ENCODE measurements at places on chromosomes 11 and 22. TPM values are rescaled to one million over a fixed set of nuclear protein-coding genes. Genes with fewer than 3 reads are reported as not detected.

DNA sequence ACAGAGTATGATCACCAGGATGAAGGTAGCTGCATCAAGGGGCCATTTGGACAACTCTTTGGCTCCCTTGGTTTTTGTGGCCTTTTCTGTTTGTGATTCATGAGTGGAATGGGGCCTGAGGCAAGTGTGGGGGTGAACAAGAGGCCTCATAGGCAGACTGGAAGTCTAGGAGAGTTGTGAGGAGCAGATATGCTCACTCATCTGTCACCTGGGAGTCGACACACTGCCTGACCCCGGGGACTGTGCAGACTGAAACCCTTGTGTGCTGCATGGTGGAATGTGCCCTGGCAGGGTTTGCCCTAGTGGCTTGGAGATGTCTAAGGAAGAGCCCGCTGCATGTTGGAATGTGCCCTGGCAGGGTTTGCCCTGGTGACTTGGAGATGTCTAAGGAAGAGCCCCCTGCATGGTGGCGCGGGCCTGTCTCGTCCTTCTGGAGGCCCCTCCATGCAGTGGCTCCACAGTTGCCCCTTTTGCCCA is 60.0 kb downstream of the MED15 start:
- peak; percentile 47 for DNase-seq

DNA sequence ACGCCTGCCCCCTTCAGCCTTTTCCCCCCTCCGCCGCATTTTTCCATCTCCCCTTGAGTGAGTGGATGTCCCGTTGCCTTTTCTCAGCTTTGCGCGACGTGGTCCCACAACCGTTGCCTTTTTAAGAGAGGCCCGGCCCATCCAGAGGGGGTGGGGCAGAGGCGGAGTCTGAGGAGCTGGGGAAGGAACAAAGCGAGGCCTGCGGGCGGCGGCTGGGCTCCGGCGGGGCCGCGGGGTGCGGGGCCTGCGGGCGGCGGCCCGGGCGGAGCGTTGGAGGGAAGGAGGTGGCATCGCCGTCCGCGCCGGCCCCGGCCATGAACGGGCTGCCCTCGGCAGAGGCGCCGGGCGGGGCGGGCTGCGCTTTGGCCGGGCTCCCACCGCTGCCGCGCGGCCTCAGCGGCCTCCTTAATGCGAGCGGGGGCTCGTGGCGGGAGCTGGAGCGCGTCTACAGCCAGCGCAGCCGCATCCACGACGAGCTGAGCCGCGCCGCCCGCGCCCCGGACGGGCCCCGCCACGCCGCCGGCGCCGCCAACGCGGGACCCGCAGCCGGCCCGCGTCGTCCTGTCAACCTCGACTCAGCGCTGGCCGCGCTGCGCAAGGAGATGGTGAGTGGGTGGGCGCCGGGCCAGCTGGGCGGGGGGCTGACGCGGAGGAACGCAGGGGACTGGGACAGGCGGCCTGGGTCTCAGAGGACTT is at the start of gene FAM89B:
Gene FAM89B, plus strand, starts transcription at position 183 of the 696 bp plus-strand sequence. Its CDS starts 132 bp downstream, at position 315.
- DNase-seq: peak; percentile 95

DNA sequence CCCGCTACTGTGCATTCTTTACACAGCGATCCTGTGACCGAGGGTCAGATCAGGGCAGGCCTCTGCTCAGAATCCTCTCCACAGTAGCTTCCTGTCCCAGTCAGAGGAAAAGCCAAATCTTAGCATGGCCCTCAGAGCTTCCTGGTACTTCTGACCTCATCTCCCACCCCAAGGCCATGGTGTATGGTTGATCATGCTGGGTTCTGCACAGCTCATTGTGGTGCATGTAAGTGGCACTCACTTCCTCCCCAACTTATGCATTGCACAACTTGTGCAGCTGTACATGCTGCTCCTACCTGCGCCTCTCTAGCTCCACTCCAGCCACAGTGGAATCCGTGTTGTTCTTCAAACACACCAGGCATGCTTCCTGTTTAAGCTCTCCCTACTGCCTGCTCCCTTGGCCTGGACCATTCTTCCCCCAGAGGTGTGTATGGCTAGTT is 20.3 kb downstream of the BMAL1 start:
- DNase-seq: no peak

GRCh38 chr11:110529043-110529442 is 99.3 kb downstream of the FDX1 start:
- DNase-seq: no peak

DNA sequence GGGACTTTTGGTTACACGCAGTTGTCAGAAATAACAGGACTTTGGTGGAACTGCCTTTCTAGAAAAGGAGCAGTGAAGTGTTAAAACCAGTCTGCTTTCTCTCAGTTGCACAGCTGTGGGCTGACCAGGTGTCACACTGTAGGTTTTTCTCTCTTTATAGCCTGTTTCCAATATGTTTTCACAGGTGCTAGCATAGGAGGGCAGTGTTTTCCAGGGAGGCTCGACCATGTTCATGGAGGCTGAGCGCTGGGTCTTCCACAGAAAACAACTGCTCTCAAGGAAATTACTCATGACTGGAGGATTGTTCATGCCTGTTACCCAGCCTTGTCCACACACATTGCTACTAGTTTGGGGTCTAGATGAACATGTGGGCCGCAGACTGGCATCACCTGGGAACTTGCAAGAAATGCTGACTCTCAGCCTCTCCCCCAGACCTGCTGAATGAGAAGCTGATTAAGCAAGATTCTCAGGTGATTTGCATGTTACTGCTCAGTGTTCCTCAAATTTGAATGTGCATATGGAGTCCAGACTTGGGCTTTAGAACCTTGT is 157.7 kb downstream of the MAML2 start:
- no peak for DNase-seq

DNA sequence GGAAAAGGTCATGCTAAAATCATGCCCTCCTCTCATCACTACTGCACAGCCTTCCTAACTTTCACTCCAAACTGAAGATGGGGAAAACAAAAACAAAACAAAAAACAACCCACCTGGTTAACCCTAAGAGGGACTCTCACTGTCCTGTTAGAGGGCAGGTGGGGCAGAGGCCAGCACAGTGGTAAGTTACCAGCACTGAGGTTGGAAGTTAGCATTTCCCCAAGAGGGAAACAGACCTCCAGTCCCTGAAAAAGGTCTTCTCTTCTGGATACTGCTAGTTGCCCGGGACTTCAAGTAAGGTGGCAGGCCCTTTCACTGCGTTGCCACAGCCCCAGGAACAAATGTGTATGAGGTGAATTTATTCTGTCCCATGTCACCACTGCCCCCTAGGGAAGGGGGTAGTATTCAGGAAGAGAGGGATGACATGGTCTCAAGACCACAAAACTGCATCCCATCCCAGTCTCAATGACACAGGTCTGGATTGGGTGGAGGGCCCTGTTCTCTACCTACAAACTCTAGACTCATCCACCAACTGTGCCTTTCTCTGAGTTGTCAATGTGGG is 792 bp upstream of the ADAMTS8 start:
- DNase-seq: no peak

DNA sequence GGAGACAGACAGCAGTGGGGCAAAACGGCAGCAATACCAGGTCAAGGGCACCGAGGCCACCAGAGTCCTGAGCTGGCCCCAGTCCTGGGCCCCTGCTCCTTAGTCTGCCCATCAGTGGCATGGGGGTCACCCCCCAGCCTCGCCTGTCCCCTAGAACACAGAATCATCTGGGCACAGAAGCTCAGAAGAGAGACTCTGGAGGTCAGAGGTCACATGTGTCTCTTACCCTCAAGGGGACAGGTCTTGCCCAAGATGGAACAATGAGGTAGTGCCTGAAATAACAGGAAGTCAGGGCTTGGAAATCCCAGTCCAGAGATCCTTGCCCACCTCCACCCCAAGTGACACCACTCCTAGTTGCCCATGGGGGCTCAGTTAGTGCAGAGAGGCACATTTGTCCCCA is 20.6 kb downstream of the PDE2A start:
- no peak for DNase-seq

Gene OR2AT4
- total RNA-seq: not detected

- DNase-seq: no peak
Measured at GRCh38 chr22:50586416-50586815, 3.8 kb upstream of the CHKB start.

Gene ANO1
- total RNA-seq: 18.4 TPM

DNA sequence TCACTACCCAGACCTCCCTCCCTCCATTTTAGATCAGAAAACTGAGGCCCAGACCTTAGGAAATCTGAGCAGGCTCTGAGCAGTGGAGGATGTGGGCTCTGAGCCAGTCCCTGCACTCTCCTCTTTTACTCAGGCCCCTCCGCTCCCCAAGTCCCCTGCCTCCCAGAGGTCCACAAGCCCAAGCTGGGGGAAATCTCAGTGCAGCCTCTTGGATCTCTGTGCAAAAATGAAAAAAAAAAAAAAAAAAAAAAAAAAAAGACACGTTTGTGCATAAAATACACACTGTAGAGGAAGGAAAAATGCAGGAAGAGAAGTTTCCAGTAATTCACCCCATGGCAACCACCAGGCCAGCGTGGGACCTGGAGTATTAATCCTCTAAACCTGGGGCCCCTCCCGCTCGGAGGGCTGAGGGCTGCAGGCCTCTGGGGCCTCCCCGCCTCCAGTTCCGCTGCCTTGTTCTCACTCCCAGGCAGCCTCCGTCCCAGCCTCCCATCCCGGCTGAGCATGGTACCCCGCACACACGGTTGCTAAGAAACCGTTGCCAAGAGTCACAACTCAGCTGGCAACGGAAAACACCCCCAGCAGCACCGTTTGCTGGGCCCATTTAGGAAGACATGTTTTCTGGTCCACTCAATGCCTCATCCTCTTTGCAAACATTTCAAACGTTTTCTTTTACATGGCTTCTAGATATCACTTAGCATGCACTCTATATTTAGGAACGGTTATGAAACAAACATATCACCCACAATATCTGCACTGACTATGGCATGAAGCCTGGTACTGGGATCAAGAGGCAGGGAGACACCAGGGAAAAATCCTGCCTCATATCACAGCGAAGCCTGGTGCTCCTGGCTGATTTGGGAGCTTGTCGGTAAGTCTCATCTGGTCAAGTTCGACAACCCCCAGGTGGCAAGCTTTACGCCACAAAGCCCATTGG is 227.5 kb downstream of the CTTN start:
- DNase-seq: no peak

GRCh38 chr11:1502954-1503707 is 16.6 kb upstream of the MOB2 start:
- DNase-seq: no peak

GRCh38 chr22:22431271-22432220 is 77.0 kb downstream of the ZNF280B start:
- DNase-seq: no peak

DNA sequence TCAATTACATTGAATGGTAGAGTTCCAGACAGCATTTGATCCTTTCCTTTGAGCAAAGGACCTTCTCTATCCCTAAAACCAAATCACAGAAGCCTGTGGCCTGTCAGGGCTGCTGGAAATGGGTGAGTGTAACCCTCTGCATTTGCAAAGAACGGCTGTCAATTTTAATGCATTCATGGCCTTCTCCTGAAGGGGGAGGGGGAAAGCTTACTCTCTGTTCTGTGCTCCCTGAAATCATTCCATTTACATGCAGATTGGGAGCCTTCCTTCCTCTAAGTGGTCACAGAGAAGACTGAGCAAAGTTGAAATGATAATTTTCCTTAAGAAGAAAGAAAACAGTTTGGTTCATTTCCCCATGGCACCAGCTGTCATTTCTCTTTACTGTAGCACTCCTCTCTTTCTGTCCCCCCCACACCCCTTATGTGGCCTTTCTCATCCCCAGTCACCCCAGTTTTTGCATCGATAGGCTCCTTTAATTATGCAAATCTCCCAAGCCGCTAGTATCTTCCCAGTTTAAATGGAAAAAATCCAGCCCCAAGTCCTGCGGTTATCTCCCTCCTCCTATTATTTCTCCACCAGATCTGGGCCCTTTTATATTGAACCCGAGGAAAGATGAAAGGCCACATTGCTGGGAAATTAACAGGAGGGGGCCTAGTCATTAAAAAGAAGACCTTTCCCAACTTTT is 109.4 kb upstream of the KIRREL3 start:
- DNase-seq: no peak

- no peak for DNase-seq
Measured at GRCh38 chr11:64967375-64967774, 4.5 kb downstream of the MAJIN start.

- DNase-seq: no peak
Measured at GRCh38 chr11:130008326-130008725, 5.7 kb upstream of the PRDM10 start.

All from cardiac septum (tissue), 1 donor.